ENCODE measurements at places on chromosomes 7 and 10. TPM values are rescaled to one million over a fixed set of nuclear protein-coding genes. Genes with fewer than 3 reads are reported as not detected.

TMEM26 gene
- not detected for total RNA-seq

RAB19 gene
- 8.1 TPM for total RNA-seq

SMKR1 gene
- total RNA-seq, result 1.3 TPM

SLC26A4 gene
- 0.17 TPM for total RNA-seq

DNA sequence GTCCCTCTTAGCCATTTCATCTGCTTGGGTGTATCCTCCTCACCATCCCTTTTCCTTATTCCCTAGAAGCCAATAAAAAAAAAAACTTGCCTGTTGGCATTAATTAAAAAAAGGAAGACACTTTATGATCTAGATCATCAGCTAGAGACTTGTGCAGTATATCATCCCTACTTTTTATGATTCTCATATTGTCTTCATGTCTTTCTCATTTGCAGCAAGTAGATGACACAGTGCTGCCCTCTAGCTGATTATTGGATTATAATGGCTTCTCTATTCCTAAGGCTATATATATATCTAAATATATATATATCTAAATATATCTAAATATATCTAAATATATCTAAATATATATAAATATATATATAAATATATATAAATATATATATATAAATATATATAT, 272.4 kb upstream of the LRGUK start:
- DNase-seq, result no peak

DNA sequence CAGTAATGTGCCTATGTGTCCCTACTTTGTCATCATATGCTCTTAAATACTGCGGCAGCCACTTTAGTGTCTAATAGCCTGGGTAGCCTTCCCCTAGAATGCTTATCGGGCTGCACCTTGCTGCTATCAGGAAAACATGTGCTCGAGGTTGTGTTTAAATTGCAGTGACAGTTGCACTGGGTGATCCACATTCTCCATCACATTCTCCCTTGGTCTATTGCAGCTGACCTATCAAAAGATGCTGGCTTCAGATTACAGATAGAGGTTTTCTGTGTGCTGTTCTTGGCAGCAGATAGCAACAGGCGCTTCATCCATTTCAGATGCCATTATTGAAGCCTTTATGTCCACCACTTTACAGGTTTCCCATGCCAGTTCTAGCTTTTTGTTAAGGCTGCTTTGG, 130.1 kb upstream of the MDFIC start:
- no peak for DNase-seq

GRCh38 chr10:44390585-44391072, 5.7 kb upstream of the CXCL12 start:
- DNase-seq, result no peak

DNA sequence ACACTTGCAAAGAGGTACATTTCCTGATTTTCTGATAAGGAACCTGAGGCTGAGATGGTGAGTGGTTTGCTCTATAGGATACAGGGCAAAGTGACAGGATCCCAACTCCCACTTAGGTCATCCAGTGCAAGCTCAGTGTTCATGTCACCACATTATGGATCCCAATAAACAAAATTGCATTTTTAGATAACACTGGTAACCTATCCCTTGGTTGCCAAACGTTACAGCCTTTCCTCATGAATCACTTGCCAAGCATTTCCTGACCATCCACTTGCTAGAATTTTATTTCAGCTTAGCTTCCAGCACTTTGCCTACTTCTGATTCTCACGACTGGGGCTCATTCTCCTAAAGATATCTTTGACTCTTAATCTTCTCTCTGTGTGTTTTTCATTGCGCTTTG, 131.4 kb upstream of the ODAD2 start:
- DNase-seq, result no peak

GRCh38 chr7:99111591-99111990, 32.3 kb downstream of the SMURF1 start:
- no peak for DNase-seq

GRCh38 chr7:131625817-131626372, 69.5 kb upstream of the PODXL start:
- no peak for DNase-seq

GRCh38 chr10:89029785-89030437, 39.3 kb downstream of the FAS start:
- DNase-seq, result peak; percentile 59

- no peak for DNase-seq
Measured at GRCh38 chr10:103111031-103111917, 81.8 kb downstream of the NT5C2 start.

Data from activated naive CD8-positive, alpha-beta T cell treated with anti-CD3 and anti-CD28 coated beads, Interleukin-2, amount 10 ng/mL, durations not matched to agents 7 days and 5 days (primary cell).